Natural killer cell treated with Interleukin-12 subunit alpha and Interleukin-12 subunit beta and Interleukin-15 and Interleukin-18, amount 100 ng/mL, for 72 hours (primary cell): ENCODE measurements at places on chromosomes 3 and 15. TPM values are rescaled to one million over a fixed set of nuclear protein-coding genes. Genes with fewer than 3 reads are reported as not detected.
A peak's percentile ranks its signal among the peaks of the same experiment; 100 is the strongest.

- no peaks in the 10 kb centered on the region for H3K27me3 ChIP-seq
- H3K36me3 ChIP-seq: peaks cover 27% of the 10 kb centered on the region
- H3K27ac ChIP-seq: no peak overlapping the region
- no peak overlapping the region for H3K4me3 ChIP-seq
- H3K4me1 ChIP-seq: peaks cover 6% of the 10 kb centered on the region
- no peak for DNase-seq
Observed at GRCh38 chr15:33865416-33865815, 102.9 kb upstream of the CHRM5 start.

GRCh38 chr3:112010636-112011035 is 11.9 kb downstream of the TAGLN3 start:
- H3K27me3 ChIP-seq: no peaks in the 10 kb centered on the region
- no peaks in the 10 kb centered on the region for H3K36me3 ChIP-seq
- DNase-seq: no peak
- no peak overlapping the region for H3K27ac ChIP-seq

DNA sequence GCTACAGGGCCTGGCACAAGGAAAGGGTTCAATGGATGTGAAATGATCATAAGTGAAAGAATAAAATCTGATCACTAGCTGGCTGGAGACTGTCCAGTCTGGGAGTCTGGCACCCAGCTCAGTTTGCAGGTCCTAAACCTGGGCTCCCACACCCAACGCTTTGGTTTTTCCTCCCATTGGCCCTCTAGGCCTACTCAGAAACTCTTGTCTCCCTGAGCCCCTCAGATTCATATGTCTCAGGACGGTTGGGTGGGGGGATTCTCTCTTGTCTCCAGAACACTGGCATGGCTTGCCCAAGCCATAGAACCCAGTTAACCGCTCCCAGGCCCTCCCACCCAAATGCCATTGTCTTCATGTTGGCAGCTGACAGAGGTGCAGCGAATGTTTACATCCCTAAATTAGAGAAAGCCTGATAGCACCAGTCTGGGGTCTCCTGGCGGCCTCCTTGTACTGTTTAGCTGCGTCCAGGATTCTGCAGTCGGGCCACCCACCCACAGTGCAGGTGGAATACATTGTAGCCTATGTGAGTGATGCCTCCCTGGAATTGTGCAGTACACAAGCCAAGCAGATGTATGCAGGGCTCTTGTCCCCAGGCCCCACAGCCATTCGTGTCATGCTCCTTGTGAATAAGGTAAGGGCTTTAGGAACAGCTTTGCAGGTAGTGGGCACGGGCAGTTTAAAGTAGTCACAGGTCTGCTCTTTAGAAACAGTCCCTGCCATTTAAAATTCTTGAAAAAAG is 266.3 kb downstream of the XXYLT1 start:
- H3K27ac ChIP-seq: no peak overlapping the region
- H3K4me1 ChIP-seq: no peaks in the 10 kb centered on the region
- no peak overlapping the region for H3K4me3 ChIP-seq
- H3K27me3 ChIP-seq: peaks cover 7% of the 10 kb centered on the region
- no peaks in the 10 kb centered on the region for H3K36me3 ChIP-seq
- DNase-seq: no peak

DNA sequence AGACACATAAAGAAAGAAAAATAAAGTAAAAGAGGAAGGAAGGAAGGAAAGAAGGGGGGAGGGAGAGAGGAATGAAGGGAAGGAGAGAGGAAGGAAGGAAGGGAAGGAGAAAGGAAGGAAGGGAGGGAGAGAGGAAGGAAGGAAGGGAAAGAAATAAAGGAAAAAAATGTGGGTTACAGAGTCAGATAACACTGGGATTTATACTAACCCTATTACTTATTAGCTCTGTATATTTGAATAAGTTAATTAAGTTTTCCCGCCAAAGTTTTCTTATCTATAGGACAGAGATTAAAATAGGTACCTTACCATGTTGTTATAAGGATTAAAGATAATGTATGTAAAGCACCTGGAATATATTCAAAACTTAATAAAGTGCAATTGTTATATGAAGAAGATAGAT is 439.3 kb upstream of the KCNMB2 start:
- peaks cover 12% of the 10 kb centered on the region for H3K36me3 ChIP-seq
- H3K27ac ChIP-seq: no peak overlapping the region
- DNase-seq: no peak

DNA sequence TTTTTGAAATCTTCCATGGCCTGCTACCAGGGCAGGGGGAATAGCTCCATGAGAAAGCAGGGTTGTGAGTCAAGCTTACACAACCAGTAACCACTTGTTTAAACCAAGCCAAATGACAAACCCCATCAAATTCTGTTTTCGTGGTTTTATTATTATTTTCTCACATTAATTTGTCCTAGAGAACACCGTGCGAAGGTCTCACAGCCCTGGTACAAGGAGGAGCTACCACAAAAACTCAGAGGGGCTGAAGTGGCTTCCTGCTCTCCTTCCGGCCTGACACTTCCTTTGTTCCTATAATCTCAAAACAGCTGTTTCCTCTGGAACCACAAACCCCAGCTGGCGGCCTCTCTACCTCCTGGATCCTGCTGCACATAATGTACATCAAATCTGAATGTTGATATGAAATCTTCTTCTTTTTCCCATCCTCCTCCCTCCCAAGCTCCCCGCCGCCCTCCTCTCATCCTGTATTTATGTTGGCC is 375.9 kb downstream of the MCTP2 start:
- H3K27me3 ChIP-seq: peaks cover 22% of the 10 kb centered on the region
- peaks cover 4% of the 10 kb centered on the region for H3K36me3 ChIP-seq
- no peak for DNase-seq
- H3K4me1 ChIP-seq: peaks cover 37% of the 10 kb centered on the region
- H3K27ac ChIP-seq: peak overlapping the region; percentile 30

DNA sequence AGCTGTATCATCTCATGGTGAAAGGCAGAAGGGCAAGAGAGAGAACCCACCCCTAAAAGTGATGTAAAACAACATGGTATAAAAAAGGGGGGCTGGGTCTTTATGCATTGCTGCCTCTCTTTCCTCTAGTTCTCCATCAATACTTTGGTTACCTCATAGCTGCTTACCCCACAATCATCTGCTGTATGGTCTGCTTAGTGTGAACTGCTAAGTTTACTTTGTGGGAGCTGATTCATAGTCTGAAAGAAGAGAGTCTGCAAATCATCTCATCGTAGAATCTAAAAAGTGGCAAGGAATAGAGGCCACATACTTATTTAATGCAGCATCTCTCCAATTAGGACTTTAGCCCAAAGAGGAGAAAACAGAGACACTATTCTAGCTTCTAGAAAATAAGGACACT is 546.8 kb downstream of the GBE1 start:
- H3K4me1 ChIP-seq: no peaks in the 10 kb centered on the region
- no peak overlapping the region for H3K4me3 ChIP-seq
- no peak overlapping the region for H3K27ac ChIP-seq
- DNase-seq: no peak
- peaks cover 6% of the 10 kb centered on the region for H3K36me3 ChIP-seq

DNA sequence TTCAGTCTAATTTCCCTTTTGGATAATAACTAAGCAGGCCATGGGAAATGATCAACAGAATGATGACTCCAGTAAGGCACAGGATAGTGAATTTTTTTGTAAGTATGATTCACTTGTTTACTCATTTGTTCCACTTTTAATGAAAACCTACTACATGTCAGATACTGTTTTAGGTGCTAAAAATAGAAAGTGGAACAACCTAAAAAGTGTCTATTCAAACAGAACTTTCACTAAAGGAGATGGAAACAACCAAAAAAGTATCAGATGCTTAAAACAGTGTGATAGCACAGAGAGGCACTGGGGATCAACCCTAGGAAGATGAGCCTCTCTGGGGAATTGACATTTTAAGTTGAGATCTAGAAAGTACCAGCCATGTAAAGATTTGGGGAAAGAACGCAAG is 11.1 kb downstream of the RYK start:
- no peaks in the 10 kb centered on the region for H3K36me3 ChIP-seq
- no peaks in the 10 kb centered on the region for H3K27me3 ChIP-seq
- no peak overlapping the region for H3K4me3 ChIP-seq
- H3K4me1 ChIP-seq: peaks cover 52% of the 10 kb centered on the region

DNA sequence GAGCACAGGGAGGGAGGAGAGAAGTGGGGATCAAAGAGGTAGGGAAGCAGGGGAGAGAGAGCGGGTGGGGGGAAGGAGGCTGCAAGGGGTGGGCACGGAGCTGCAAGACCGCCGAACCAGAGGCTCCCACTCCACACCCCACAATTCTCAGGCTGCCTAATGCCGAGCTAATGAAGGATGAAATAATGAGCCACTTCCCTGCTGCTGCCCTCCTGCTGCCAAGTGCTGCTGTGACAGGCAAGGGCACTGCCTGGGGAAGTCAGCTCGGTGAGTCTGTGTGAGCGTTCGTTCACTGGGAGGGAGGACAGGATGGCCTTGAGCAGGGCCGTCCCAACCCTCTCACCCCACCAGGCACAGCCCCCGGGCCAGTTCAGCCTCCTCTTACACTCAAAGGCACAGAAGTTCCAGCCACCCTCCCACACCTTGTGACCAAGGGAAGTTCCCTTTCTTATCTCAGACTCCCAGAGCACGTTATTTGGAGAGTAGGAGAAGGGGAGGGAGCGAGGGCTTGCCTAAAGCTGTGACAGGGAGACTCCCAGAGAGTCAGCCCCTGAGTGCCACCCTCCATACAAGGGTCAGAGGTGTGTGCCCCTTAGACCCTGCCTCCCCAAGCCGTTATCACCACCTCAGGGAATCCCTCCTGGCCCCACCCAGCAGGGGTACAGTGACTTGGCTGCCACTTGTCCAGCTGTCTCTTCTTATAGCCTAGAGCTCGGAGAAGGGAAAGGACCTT is 12.4 kb downstream of the GLYCTK start:
- H3K4me3 ChIP-seq: no peak overlapping the region
- H3K36me3 ChIP-seq: no peaks in the 10 kb centered on the region
- H3K27me3 ChIP-seq: no peaks in the 10 kb centered on the region
- H3K27ac ChIP-seq: peak overlapping the region; percentile 73
- no peak for DNase-seq
- peaks cover 22% of the 10 kb centered on the region for H3K4me1 ChIP-seq

GRCh38 chr15:89423981-89424380 is 72.4 kb downstream of the RHCG start:
- H3K27ac ChIP-seq: no peak overlapping the region
- H3K36me3 ChIP-seq: no peaks in the 10 kb centered on the region
- no peak overlapping the region for H3K4me3 ChIP-seq
- DNase-seq: no peak
- no peaks in the 10 kb centered on the region for H3K4me1 ChIP-seq

DNA sequence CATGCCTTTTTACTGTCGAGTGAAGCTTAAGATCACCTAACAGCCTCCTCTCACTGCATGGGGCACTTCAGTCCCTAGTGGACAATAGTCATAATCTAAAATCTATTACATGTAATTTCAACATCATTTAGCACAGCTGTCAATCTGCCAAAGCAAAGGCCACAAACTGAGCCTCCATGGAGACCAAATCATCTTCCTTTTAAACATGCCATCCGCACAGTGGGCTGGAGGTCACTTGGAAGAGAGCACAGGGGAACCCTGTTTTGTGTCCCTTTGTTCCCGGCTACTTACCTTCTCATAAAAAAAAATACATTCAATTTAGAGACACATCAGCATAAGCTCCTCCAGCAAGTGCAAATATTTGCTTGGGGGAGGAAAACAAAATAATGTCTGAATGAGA is 167.3 kb downstream of the SQOR start:
- H3K36me3 ChIP-seq: no peaks in the 10 kb centered on the region
- H3K4me1 ChIP-seq: no peaks in the 10 kb centered on the region
- H3K4me3 ChIP-seq: no peak overlapping the region
- H3K27ac ChIP-seq: no peak overlapping the region

GRCh38 chr3:13135811-13136321 is 62.6 kb upstream of the IQSEC1 start:
- DNase-seq: no peak
- H3K27me3 ChIP-seq: peaks cover 18% of the 10 kb centered on the region
- no peak overlapping the region for H3K4me3 ChIP-seq
- no peak overlapping the region for H3K27ac ChIP-seq
- H3K4me1 ChIP-seq: no peaks in the 10 kb centered on the region

DNA sequence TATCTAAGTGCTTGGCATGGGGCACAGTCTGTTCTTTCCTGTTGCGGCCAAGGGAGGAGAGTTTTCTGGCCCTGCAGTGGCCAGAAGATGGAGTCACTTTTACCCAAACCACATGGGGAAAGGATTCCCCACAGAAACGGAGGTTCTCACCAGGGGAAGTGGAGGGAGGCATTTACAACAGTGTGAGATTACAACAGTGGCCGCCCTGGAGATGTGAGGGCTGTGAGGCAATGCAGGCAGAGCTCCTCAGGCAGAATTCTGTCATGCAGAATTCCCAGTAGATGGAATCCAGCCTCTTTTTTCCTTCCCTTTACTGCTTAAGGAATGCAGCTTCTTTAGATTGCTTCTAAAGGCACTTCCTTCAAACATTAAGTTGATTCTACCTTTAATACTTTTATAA is 83.1 kb downstream of the CACNA1D start:
- H3K4me1 ChIP-seq: no peaks in the 10 kb centered on the region
- H3K4me3 ChIP-seq: no peak overlapping the region
- no peak for DNase-seq
- no peak overlapping the region for H3K27ac ChIP-seq

CLDN1 gene
- not detected for total RNA-seq

ARHGAP11A gene
- total RNA-seq: 108 TPM

FHIT gene
- 2.4 TPM for total RNA-seq

PLSCR2 gene
- not detected for total RNA-seq

CLRN1 gene
- total RNA-seq: not detected

CASR gene
- total RNA-seq: not detected
